ENCODE measurements at places on chromosomes 7 and 10. TPM values are rescaled to one million over a fixed set of nuclear protein-coding genes. Genes with fewer than 3 reads are reported as not detected.
A peak's percentile ranks its signal among the peaks of the same experiment; 100 is the strongest.

DNA sequence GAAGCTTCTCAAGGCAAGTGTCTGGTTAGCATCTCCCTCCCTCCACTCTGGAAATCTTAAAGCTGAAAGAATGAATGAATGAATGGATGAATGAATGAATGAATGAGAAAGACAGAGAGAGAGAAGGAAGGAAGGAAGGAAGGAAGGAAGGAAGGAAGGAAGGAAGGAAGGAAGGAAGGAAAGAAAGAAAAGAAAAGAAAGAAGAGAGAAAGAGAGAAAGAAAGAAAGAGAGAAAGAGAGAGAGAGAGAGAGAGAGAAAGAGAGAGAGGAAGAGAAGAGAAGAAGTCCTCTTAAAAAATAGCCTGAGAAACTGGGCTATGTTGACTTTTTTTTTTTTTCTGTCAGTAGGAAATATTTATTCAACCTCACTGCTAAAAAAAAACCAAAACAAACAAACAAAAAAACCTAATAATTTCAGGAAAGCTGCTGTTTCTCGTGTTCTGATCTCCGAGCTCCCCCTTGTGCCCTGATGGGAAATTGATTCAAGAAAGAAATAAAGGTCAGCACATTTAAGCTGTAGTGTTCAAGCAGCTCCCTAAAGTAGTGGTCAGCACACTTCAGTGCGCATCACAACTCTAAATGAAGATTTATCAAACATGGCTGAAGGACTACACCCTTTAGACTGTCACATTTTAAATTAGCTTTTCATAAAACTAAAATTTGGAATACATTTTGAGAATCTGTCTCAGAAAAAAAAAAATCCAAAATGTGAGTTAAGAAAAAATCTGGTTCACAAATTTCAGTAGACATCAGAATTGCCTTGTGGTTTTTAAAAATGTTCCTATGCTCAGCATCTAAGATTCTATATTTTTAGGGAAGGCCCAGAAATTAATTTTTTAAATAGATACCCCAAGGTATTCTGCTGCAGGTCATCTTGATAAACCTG is 154.3 kb downstream of the ELAPOR2 start:
- no peak overlapping the region for H3K4me3 ChIP-seq
- H3K27ac ChIP-seq: no peak overlapping the region
- no peaks in the 10 kb centered on the region for H3K36me3 ChIP-seq
- H3K4me1 ChIP-seq: no peaks in the 10 kb centered on the region

DNA sequence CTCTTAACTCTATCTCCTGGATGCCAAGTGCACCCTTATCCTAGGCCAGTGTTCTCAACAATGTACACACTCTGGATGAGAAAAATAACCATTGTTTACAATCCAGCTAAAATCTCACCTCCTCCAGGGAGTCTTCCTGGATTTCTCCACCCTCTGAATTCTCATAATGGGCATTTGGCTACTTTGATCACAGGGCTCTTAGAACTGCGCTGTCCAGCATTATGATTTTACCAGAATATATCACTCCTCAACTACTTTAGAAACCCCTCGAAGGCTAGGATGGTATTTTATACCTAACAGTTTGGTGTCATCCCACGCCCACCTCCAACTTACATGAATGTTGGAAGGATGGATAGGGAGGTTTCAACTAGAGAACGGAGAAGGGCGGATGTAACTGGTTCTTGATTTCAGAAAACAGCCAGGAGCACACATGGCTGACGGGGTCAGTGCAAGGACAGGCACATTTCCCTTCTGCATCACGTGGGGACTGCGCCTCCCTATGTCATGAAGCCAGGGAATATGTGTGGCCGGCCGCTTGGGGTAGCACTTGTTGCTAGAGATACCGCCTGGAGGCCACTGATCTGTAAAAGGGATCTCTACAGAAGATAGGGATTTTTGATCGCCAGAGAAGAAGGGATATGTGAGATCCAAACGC is 1.2 kb upstream of the ATP6V0E2 start:
- no peaks in the 10 kb centered on the region for H3K36me3 ChIP-seq
- DNase-seq: peak; percentile 87
- H3K4me1 ChIP-seq: peaks cover 21% of the 10 kb centered on the region
- H3K4me3 ChIP-seq: peak overlapping the region; percentile 91

DNA sequence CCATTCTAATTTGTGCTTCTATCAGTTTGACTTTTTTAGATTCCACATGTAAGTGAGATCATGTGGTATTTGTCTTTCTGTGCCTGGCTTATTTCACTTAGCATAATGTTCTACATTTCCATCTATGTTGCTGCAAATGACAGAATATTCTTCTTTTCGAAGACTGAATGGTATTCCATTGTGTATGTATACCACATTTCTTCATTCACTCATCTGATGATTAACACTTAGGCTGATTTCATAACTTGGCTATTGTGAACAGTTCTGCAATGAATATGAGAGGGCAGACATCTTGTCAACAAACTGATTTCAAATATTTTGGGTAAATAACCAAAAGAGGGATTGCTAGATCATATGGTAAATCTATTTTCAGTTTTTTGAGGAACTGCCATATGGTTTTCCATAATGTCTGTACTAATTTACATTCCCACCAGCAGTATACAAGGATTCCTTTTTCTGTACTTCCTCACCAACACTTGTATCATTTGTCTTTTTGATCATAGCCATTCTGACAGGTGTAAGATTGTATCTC is 52.9 kb downstream of the ZNF22 start:
- H3K4me3 ChIP-seq: no peak overlapping the region
- no peaks in the 10 kb centered on the region for H3K4me1 ChIP-seq
- no peak for DNase-seq

GRCh38 chr7:55970978-55971377 is 6.6 kb downstream of the NIPSNAP2 start:
- DNase-seq: no peak
- no peak overlapping the region for H3K4me3 ChIP-seq
- peaks cover 5% of the 10 kb centered on the region for H3K27me3 ChIP-seq
- peaks cover 14% of the 10 kb centered on the region for H3K4me1 ChIP-seq
- H3K36me3 ChIP-seq: peaks cover 14% of the 10 kb centered on the region
- H3K27ac ChIP-seq: no peak overlapping the region

DNA sequence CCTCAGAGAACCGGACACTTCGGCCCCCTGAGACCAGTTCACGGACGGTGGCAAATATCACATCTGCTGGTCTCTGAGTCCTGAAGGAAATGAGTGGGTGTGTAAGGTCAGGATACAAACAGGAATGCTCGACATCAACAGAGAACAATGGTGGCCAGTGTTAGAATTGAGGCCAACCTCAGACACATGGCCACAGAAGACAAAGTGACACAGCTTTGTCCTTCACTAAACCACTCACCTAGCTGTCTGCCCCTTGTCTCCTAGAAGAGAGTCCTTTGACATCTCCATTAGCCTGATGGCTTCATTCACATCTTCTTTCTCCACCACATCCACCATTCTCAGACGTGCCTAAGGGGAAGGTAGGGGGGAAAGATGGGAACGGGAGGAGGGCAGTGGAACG is 4.3 kb downstream of the COPS6 start:
- H3K4me3 ChIP-seq: no peak overlapping the region
- H3K27me3 ChIP-seq: peaks cover 2% of the 10 kb centered on the region
- H3K36me3 ChIP-seq: peaks cover 64% of the 10 kb centered on the region

DNA sequence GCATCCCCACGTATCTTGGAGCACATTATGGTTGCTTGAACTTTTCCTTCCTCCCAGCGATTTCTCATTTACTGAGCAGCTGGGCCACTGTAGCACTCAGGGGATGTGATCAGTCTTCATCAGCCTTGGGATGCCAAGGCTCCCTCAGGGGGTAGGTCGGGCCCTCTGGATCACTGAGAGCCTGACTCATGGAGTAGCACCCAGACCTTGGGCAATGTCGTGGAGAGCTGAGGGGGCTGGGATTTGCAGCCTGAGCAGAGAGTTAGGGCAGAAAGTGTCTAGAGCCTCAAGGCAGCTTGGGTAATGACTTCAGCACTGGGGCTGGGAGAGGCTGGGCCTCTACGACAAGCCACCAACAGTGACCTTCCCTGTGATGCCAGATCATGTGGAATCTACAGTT is 86.5 kb upstream of the CXCL12 start:
- H3K4me1 ChIP-seq: peaks cover 40% of the 10 kb centered on the region
- no peaks in the 10 kb centered on the region for H3K36me3 ChIP-seq
- H3K27me3 ChIP-seq: peaks cover 2% of the 10 kb centered on the region

DNA sequence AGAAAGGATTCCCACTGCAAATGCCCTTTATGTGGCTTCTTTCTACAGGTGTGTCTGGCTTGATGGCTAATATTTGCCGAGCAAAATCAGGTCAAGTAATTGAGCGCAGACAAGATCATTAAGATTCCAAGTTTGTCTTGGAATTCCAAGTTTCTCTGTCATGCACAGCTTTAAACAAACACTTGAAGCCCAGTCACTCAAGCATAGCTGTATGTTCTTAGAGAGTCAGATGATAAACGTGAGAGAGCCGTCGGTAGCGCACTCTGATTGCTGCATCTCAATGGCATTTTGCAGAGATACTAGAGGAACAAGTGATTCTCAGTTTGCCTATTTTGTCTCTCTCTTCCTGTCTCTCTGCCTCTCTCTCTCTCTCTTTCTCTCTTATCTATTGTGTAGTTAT is 658 bp downstream of the DMBT1 start:
- no peak for DNase-seq
- no peak overlapping the region for H3K4me3 ChIP-seq
- no peak overlapping the region for H3K27ac ChIP-seq
- peaks cover 47% of the 10 kb centered on the region for H3K27me3 ChIP-seq
- peaks cover 17% of the 10 kb centered on the region for H3K4me1 ChIP-seq

DNA sequence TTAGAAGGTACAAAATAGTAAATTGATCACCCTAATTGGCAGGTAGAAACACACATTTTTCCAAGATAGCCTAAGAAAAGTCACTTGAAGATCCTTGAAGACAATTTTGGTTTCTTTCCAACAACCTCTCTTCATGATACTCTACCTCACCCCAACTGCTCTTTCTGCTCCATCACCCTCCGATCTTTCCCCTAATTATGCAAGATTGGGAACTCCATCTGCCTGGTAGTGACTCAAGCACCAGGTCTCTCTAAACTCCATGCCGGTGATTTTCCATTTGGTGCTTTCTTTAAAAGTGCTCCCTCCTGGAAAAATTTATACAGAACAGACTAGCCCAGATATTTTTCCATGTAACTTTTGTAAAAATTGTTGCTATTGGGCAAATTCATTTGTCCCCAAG is 1.1 kb upstream of the AKR1B1 start:
- H3K4me3 ChIP-seq: peak overlapping the region; percentile 94
- no peak for DNase-seq
- peak overlapping the region; percentile 64 for H3K27ac ChIP-seq
- peaks cover 27% of the 10 kb centered on the region for H3K36me3 ChIP-seq
- peaks cover 2% of the 10 kb centered on the region for H3K27me3 ChIP-seq

- H3K27ac ChIP-seq: no peak overlapping the region
- H3K27me3 ChIP-seq: no peaks in the 10 kb centered on the region
- DNase-seq: no peak
- no peaks in the 10 kb centered on the region for H3K36me3 ChIP-seq
- no peak overlapping the region for H3K4me3 ChIP-seq
These were observed 8.4 kb downstream of the MACC1 start for GRCh38 chr7:20208651-20209307.

GRCh38 chr7:145169908-145170307 is 334.1 kb upstream of the TPK1 start:
- H3K27me3 ChIP-seq: no peaks in the 10 kb centered on the region
- no peak overlapping the region for H3K4me3 ChIP-seq

NMT2 gene
- 34.6 TPM for total RNA-seq

CDH23 gene
- 0.11 TPM for total RNA-seq

All from HFFc6 (cell line).